Body of pancreas (tissue), 4 donors: ENCODE measurements at places on chromosomes 12 and 14. TPM values are rescaled to one million over a fixed set of nuclear protein-coding genes. Genes with fewer than 3 reads are reported as not detected.

CRACR2A gene
- 7.0 TPM for total RNA-seq

JPH4 gene
- 0.99 TPM for total RNA-seq

B4GALNT1 gene
- total RNA-seq: 0.78 TPM

HOXC5 gene
- not detected for total RNA-seq

TGM1 gene
- total RNA-seq: 13.8 TPM

TCL1A gene
- total RNA-seq: not detected

TAS2R42 gene
- total RNA-seq: not detected

SRRM4 gene
- not detected for total RNA-seq

TTC9 gene
- 1.6 TPM for total RNA-seq

GPR65 gene
- total RNA-seq: not detected

PHLDA1 gene
- 22.4 TPM for total RNA-seq

NOC4L gene
- 10.9 TPM for total RNA-seq

NGB gene
- not detected for total RNA-seq

CYP27B1 gene
- total RNA-seq: 2.6 TPM

RTL1 gene
- total RNA-seq: not detected

PPP2R5C gene
- total RNA-seq: 77.6 TPM

IQSEC3 gene
- total RNA-seq: 1.6 TPM

RND1 gene
- not detected for total RNA-seq

LRRK2 gene
- 8.2 TPM for total RNA-seq

TDRD9 gene
- total RNA-seq: 2.0 TPM

NPFF gene
- not detected for total RNA-seq

COX8C gene
- not detected for total RNA-seq

ARL1 gene
- 52.4 TPM for total RNA-seq

ARHGEF25 gene
- 10.9 TPM for total RNA-seq

STYK1 gene
- not detected for total RNA-seq

CCDC175 gene
- not detected for total RNA-seq

AMDHD1 gene
- 4.4 TPM for total RNA-seq

RNU4-1 gene
- total RNA-seq: under 0.01 TPM

FSCB gene
- under 0.01 TPM for total RNA-seq

COCH gene
- total RNA-seq: 4.0 TPM

RIMBP2 gene
- 27.4 TPM for total RNA-seq

SLC25A21 gene
- not detected for total RNA-seq

KLRD1 gene
- total RNA-seq: 0.78 TPM

KRT6B gene
- not detected for total RNA-seq

PHETA1 gene
- 31.4 TPM for total RNA-seq

NFE2 gene
- 0.26 TPM for total RNA-seq

LMNTD1 gene
- total RNA-seq: 1.3 TPM

MEG3 gene
- total RNA-seq: 537 TPM

CYP46A1 gene
- total RNA-seq: 4.9 TPM

KITLG gene
- 4.4 TPM for total RNA-seq

TCL1B gene
- not detected for total RNA-seq
